ENCODE measurements at places on chromosomes 5 and 9.

- DNase-seq, result no peak
Measured at GRCh38 chr5:150036513-150036912, 36.0 kb downstream of the HMGXB3 start.

DNA sequence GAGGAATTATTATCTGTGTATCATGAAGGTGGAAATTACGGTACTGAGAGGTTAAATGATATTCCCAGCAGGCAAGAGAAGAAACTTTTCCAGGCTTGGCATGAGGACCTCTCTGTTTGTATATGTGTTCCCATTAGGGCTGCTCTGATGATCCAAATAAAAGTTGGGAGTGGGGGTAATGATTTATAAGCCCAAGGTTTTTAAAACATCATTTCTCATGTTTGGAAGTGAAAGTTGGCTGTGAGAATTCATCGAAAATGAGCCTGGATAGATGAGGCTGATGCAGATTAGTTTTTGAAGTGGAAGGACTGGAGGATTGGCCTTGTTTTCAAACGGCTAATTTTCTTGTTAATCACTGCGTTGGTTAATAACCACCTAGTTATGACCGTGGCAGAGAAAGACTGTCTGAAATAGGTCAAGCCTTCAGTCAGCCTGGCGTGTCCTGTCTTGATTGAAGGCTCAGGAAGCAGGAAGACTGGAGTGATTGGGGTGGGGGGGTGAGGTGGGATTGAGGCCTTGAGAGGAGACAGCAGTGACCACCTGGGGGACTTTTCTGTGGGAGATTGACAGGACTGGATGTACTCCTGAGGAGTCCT is 391.0 kb upstream of the WWC1 start:
- no peak for DNase-seq

- no peak for DNase-seq
Measured at GRCh38 chr5:138469540-138470321, 4.5 kb downstream of the EGR1 start.

GRCh38 chr5:147240266-147240985 is 5.6 kb downstream of the STK32A start:
- DNase-seq, result no peak

DNA sequence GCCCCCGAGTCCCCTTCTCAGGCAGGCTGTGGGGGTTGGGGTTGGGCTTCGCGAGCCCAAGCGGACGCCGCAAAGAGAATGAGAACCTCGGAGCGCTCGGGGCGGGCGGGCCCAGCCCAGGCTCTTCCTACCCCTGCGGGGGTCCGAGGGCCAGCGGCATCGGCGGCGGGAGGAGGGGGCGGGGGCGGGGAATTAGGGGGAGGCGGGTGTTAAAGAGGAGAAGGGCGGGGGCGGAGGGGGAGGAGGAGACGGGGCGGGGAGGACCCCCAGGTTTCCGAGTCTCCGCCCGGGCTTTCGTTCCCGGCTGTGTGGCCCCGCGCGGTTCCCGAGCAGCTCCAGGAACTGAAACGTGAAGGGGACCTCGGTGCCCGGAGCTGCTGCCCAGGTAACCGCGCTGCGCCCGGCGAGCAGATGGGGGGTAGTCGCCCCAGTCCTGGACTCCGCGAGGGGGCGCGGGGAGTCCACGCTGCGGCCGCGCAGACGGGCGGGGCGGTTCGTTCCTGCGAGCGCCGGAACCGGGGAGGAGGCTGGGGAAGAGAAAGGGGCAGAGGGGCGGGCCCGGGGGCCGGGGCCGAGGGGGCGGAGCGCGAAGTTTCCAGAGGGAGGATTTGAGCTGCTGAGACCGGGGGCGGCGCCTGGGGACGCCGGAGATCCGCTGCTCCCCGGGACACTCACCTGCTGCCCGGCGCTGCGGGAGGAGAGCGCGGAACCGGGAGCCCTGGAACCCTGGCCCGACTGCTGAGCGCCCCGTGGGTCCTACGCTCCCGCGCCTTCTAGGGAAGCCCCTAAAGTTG is 38.4 kb upstream of the PLEKHG4B start:
- DNase-seq, result peak; percentile 86

DNA sequence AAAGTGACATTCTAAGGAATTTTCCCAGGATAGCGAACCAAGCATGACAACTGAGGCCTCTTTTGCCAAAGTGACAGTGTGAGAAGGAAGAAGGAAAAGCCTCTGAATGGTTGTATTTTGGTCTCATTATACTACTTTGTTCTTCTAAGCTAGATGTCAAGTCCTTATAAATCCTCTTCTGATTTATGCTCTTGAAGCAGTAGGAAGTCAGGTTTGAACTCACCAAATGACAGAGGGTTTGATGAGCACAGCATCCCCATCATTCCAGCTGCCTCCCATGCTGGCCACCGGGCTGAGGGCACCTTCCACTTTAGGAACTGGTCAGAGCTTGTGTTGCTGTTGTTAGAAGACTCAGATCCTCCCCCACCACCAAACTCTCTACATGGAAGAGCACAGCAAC is 44.1 kb downstream of the FAM240B start:
- DNase-seq, result no peak

GRCh38 chr5:163727028-163727427 is 221.6 kb downstream of the MAT2B start:
- DNase-seq, result no peak

GRCh38 chr9:16310278-16311110 is 560.0 kb downstream of the BNC2 start:
- no peak for DNase-seq

- DNase-seq, result no peak
Measured at GRCh38 chr5:66963559-66963971, 233.0 kb downstream of the CD180 start.

GRCh38 chr5:158725297-158725851 is 374.3 kb downstream of the EBF1 start:
- DNase-seq, result no peak

- DNase-seq, result no peak
Measured at GRCh38 chr5:66744040-66744439, 147.8 kb downstream of the MAST4 start.

GRCh38 chr9:4276856-4277255 is 23.0 kb downstream of the GLIS3 start:
- no peak for DNase-seq

DNA sequence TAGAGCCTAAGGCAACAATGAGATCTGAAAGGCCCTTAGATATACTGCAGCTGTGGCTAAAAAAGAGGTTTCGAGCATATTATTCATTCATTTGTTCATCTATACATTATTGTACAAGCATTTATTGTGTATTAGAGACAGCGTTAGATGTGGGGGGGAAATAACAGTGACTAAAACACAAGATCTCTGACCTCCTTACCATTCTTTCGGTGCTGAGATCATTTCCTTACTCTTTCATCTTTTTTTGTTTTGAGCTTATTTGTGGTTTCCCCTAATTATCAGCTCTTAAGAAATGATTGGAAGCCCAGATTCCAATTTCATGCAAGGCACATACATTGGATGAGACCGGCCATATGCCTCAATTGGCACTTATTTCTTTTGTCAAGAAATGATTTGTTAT is 113.2 kb downstream of the SEC61B start:
- DNase-seq, result no peak

GRCh38 chr9:133105461-133105770 is 15.6 kb downstream of the RALGDS start:
- DNase-seq, result no peak

DNA sequence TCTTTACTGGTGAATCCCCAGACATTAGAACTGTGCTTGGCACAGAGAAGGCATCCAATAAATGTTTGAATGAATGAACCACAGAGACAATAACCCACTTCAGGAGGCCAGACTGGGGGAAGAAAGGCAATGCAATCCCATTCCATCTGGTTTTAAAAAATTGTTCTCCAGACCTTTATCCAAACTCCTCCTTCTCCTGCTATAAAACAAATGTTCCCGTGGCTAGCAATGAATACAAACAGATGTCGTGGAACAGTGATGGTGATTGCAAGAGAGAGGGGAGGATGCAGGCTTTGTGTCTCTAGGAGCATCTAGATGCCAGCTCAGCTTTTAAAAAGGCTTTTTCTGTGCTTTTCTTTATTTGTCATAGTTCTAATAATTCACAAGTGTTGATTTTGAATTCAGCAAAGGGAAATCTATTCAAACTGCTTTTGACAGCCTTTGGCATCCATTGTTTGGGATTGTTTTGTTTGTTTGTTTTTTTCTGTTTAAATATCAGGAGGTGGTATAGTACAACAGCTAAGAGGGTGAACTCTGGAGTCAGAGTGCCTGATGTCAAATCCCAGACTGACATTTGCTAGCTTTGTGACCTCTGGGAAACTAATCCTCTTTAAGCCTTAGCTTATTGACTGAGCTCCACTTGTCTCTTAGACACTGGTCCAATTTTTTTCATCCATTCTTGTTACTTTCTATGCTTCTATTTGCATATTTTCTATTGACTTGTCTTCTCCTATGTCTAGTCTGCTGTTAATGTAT is 59.1 kb downstream of the TNFSF15 start:
- no peak for DNase-seq

GRCh38 chr5:132369007-132369473 is 470 bp upstream of the SLC22A5 start:
- no peak for DNase-seq

GRCh38 chr9:116468793-116469527 is 218.1 kb upstream of the TRIM32 start:
- DNase-seq, result no peak

DNA sequence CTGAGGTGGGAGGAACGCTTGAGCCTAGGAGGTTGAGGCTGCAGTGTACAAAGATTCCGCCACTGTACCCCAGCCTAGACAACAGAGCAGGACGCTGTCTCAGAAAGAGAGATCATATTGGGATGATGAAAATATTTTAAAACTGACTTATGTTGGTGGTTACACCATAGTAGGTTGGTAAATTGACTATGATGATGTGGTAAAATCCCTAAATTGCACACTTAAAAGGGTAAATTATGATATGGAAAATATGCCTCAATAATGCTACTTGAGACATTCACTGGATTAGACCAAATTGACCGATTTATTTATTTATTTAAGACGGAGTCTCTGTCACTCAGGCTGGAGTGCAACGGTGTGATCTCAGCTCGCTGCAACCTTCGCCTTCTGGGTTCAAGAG is 21.9 kb upstream of the TOR1B start:
- no peak for DNase-seq

DNA sequence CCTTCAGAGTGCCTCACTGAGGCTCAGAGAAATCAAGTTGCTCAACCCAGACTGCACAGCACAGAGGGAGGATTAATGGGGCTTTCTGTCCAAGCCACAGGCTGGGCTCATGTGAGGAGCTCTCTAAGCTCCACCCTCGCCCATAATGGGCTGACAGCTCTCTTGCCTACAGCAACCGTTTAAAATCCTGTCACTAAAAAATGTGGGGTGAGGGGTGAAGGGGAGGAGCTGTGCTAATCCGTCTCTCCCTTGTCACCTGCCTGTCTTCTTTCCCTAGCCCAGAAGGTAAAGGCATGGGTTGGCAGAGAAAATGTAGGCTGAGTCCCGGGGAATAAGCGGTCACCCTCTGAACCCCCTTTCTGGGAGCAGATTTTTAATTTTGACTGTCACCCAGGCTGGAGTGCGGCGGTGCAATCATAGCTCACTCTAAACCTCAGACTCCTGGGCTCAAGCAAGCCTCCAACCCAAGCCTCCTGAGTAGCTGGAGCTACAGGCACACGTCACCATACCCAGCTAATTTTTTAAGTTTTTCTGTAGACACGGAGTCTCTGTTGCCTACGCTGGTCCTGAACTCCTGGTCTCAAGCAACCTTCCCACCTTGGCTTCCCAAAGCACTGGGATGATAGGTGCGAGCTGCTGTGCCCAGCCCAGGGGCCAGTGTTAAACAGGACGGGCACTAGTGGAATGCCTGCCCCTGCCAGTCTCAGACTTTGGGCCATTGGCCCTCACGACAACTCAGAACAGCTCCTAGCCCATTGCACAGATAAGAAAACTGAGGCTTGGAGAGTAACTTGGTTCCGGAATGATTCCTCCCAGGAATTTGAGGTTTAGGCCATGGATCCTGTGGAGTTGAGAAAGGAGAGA is 89.5 kb downstream of the LMX1B start:
- DNase-seq, result no peak

- peak; percentile 10 for DNase-seq
Measured at GRCh38 chr5:17400724-17401469, 97.1 kb upstream of the TAF11L2 start.

DNA sequence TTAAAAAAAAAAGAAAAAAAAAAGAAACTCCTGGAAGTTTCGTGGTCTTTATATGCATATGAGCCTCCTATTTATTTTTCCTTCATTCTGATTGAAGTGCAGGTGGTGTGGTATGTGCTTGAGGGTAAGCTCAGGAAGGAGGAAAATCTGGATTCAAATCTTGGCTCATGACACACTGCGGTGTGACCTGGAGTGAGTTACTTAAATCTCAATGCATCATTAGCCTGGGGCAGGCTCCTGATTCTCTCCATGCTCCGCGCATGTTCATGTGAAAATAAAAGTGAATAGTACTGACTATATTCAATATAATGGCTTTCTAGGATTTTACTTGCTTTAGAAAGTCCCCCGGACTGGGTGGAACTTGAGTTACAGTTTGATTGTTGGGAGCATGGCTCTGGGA is 35.6 kb downstream of the PTTG1 start:
- DNase-seq, result no peak

DNA sequence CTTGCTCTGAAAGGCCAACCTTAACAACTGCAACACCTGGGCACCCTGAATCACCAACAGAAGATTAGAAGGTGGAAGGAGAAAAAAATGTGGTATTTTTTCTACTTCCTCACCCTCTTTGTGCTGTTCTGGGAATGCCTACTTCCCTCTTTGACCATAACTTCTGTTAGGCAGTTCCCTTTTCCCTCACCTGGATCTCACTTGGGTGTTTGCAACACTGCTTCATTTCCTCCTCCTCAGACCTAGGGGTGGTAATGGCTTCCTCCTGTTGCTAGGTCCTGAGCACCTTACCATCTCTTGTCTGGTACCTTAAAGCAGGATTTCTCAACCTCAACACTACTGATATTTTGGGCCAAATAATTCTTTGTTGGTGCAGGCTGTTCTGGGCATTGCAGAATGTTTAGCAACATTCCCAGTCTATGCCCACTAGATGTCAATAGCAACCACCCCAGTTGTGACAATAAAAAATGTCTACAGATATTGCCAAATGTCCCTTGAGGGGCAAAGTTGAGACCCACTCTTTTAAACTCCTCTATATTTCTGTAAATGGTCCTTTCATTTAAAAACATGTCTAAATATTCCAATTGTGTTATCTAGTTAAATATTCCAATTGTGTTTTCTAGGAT is 300.0 kb upstream of the VLDLR start:
- no peak for DNase-seq

GRCh38 chr5:43236653-43237355 is 44.8 kb downstream of the NIM1K start:
- DNase-seq, result no peak

- DNase-seq, result no peak
Measured at GRCh38 chr9:31744589-31744988, 639.9 kb upstream of the ACO1 start.

- no peak for DNase-seq
Measured at GRCh38 chr9:125638239-125639045, 68.6 kb downstream of the MAPKAP1 start.

DNA sequence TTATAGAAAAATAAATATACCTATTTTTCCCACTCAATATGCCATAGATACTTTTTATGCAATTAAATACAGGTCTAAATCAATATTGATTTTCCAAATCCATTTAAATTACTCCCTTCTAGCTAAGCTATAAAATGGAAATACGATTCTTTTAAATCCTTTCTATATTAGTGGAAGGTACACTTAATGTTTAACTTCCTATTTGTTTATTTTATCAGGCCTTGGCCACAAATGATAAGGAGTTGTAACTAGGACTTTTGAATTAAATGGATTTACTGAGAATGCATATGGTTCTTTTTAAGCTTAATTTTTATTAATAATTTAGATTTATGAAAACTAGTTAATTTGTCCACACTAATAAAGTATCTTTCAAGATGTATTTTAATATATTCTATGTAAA is 517.0 kb upstream of the CHD1 start:
- DNase-seq, result no peak

Measured in nephron progenitor cell (in vitro differentiated cells).